ENCODE measurements at places on chromosomes 2 and 18. TPM values are rescaled to one million over a fixed set of nuclear protein-coding genes. Genes with fewer than 3 reads are reported as not detected.
A peak's percentile ranks its signal among the peaks of the same experiment; 100 is the strongest.

ANKRD29 gene
- 3.5 TPM for total RNA-seq

ALPI gene
- total RNA-seq = 6.5 TPM

RBM43 gene
- total RNA-seq = 5.1 TPM

SLC66A3 gene
- 6.5 TPM for total RNA-seq

LYPD6 gene
- 16.4 TPM for total RNA-seq

GRCh38 chr2:25558262-25558661, 115.1 kb downstream of the DTNB start:
- no peak for DNase-seq

GRCh38 chr2:239433777-239434403, 33.1 kb upstream of the HDAC4 start:
- no peak for DNase-seq

DNA sequence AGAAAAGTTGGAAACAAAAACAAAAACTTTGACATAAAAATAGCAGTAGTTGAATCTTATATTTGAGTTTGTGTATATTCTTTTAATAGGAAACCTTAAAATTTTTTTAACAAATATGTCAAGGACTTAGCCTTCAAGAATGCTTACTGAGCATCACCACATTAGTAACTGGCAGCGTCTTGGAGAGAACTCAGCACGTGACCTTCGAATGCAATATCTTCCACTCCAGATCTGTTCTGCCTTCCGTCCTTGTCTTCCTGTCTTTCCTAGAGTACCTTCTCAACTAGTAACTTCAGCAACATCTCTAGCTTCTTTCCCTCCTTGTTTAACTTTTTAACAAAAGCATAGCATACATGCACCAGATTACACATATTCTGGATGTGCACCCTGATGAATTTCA, 972 bp downstream of the RSAD2 start:
- DNase-seq = no peak

GRCh38 chr2:7452110-7452876, 535.1 kb downstream of the RNF144A start:
- no peak for DNase-seq

DNA sequence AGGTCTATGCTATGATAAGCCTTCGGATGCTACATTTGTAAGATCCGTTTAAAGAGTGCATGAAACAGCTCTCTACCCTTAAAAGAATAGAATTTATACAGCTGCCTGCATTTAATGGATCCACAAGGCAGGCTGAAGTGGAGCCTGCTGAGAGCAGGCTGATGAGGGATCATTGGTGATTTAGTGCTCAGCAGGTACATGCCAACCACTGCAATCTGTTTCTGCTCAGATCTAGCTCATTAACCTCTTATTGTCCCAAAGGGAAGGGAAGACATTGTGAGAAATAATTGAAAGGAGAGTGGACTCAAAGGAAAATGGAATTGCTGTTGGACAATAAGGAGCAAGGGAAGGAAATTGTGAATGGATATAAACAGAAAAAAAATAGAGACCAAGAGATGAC, 822.6 kb downstream of the TRIB2 start:
- no peak for DNase-seq

DNA sequence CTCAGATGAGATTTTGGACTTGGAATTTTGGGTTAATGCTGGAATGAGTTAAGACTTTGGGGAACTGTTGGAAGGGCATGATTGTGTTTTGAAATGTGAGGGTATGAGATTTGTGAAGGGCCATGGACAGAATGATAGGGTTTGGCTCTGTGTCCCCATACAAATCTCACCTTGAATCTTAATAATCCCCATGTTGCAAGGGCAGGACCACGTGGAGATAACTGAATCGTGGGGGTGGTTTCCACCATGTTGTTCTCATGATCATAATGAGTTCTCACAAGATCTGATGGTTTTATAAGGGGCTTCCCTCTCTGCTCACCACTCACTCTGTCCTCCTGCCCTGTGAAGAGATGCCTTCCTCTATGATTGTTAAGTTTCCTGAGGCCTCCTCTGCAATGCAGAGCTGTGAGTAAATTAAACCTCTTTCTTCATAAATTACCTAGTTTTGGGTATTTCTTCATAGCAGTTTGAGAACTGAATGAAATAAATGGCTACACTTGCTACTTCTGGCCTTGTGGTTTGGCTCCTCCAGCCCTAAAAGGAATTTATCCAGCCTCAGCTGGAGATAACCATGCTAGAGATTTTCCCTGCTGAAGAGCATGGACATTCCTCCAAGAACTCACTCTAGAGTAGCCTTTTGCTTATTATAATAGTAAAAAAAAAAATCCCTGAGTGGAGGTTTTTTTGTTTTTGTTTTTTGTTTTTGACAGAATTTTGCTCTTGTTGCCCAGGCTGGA, 144.3 kb upstream of the TFPI start:
- no peak for DNase-seq

GRCh38 chr2:144493027-144493809, 26.7 kb downstream of the ZEB2 start:
- DNase-seq = no peak

DNA sequence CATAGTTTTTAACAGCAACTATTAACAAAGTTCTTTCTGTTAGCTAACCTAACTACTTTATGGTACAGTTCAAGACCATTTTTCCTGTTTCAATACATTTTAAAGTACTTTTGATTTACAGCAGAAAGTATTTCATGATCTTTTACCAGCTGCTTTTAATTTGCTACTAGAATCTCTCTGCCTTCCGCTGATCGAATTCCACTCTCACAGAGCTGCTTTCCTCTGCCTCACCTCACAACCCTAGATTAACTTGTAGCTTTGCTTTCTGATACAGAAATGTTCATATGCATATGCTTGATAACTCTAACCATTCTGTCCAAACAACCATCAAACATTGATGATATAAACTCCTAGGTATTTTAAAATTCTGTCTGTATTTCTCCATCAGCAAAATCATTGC, 463.2 kb upstream of the ZEB2 start:
- no peak for DNase-seq

- no peak for DNase-seq
Observed at GRCh38 chr2:223654384-223654915, 52.3 kb upstream of the SCG2 start.

GRCh38 chr2:31058096-31059035, 79.9 kb downstream of the GALNT14 start:
- DNase-seq = peak; percentile 48

- no peak for DNase-seq
Observed at GRCh38 chr18:58338141-58338540, 290.8 kb downstream of the ALPK2 start.

GRCh38 chr2:127511090-127511695, 15.1 kb downstream of the IWS1 start:
- DNase-seq = no peak

GRCh38 chr2:33287507-33288005, 188.9 kb upstream of the RASGRP3 start:
- no peak for DNase-seq
